ENCODE measurements at places on chromosomes 5 and 9.
A peak's percentile ranks its signal among the peaks of the same experiment; 100 is the strongest.

- no peak for DNase-seq
These were observed 73.1 kb downstream of the TRPM3 start for GRCh38 chr9:71048280-71048679.

GRCh38 chr9:134112561-134112960, 23.3 kb upstream of the WDR5 start:
- no peak for DNase-seq

DNA sequence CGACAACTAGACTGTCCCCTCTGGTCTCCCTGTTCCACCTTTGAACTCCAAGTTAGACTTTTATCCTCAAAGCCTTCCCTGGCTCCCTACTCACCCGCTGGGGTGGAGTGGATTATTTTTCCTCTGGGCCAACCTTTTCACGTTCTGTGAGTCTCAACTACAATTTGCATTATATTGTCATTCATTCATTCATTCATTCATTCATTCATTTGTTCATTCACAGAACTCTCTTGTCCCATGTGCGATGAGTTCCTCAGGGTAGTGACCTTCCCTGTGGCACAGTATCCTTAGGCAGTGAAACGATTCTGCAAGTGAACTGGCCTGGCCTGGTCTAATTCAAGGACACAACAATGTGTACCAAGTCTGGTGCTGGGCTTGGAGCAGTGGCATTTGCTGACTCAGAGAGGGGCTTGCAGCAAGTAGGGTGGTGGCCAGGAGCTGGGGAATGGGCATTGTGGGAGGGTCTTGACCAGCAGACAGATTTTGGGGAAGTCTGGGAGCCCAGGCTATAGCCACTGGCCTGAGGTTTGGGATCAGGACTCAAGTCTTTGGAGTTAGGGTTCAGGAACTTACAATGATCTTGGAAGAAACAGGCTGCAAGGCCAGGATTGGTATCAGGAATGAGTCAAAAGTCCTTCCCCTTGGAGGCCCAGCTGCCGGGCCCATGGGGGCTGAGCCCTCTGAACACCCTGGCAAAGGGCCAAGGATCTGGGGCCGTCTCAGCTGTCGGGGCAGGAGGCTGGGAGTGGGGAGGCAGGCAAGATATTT, 37.2 kb upstream of the COL15A1 start:
- DNase-seq, result no peak

- no peak for DNase-seq
These were observed 139.4 kb upstream of the LMX1B start for GRCh38 chr9:126474206-126474765.

- DNase-seq, result no peak
These were observed 4.4 kb upstream of the ZNF782 start for GRCh38 chr9:96858670-96859069.

- DNase-seq, result peak; percentile 73
These were observed 133.1 kb downstream of the GABBR2 start for GRCh38 chr9:98575379-98576346.

- DNase-seq, result no peak
These were observed 33.7 kb upstream of the ADRB2 start for GRCh38 chr5:148792744-148793143.
